ENCODE measurements at places on chromosomes 7 and 10.

GRCh38 chr10:25565570-25565969 is 368.5 kb upstream of the MYO3A start:
- DNase-seq, result no peak

DNA sequence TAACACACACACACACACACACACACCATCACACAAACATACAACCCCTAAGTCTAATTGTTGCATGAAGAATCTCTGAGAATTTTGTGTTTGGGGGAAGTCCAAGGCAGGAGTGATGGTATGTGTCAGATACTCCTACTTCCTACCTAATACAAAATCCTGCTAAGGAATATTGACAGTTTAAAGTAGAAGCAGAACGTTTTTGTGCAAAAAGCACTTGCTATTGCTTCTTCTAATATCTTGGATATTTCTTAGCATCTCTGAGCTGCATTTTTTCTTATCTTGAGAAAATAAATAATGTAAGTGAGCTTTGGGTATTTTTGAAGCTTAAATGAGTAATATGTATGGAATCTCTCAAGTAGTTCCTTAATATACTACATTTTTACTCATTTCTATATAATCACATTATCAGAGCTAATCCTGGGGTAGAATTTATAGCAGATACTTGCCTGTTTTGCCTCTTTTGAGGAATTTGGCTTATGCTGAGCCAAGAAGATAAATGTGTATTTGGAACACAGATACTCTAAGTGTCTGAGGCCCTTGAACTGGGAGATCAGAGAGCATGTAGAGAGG is 212.3 kb downstream of the DKK1 start:
- DNase-seq, result no peak

DNA sequence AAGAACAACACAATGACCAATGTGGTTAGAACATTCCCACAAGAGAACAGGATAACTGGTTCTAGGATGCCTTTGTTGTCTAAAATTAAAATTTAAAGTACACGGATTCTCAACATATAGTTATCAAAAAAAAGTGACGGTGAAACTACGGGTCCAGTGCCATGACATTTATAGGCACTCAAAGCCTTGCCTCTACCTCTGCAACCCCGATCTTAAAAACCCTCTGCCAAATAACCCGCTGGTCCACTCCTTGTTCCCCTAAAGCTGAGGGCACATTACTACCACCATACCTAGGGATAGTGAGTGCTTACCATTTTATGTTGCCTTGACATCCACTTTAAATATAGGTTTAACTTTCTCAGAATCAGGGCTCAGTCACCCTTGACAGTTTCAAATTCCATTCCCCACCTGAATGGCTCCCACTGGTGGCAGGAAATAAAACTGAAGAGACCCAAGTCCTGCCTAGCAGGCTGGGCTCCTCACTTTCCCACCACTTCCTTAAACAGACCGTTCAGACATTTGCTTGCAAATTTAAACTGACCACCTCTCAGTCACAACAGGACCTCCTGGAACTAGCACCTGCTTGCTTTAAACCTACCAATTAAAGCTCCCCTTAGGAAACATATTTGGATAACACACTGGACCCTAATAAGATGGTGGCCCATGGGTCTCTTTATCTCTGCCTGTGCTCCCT is 169.9 kb upstream of the ASAH2 start:
- no peak for DNase-seq

GRCh38 chr10:60086421-60086820 is 180.1 kb upstream of the CCDC6 start:
- no peak for DNase-seq

GRCh38 chr7:12646139-12646538 is 41.3 kb upstream of the ARL4A start:
- DNase-seq, result no peak

GRCh38 chr7:46885167-46885566 is 696.7 kb downstream of the TNS3 start:
- DNase-seq, result no peak

DNA sequence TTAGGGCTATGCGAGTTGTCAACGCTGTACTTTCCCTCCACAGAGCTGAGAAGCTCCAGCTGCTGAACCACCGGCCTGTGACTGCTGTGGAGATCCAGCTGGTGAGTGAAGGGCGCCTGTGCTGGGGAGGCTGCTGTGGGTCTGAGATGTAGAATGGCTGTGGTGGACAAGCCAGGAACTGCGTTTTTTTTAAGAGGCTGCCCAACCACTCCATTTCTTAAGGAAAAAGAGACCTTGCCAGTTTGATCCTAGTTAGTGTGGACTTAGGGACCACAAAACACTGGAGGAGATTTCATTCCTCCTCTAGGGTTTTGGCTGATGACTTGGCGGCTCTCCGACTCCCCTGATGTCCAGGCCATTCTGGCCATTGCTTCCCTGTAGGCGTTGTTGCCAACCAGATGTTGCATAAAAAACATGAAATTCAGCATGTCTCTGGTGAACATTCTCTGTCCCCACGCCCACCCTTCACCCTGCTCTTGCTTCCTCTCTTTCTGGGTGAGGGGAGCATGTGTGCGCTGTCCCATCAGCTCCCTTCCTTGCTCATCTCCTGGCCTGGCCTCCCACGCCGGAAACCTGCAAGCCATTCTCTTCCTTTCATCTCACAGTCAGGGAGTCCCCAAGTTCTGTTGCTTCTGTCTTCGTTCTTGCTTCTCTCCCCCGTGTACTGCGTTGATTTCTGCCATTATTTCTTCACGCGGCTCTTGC is 30.9 kb downstream of the CRCP start:
- no peak for DNase-seq

DNA sequence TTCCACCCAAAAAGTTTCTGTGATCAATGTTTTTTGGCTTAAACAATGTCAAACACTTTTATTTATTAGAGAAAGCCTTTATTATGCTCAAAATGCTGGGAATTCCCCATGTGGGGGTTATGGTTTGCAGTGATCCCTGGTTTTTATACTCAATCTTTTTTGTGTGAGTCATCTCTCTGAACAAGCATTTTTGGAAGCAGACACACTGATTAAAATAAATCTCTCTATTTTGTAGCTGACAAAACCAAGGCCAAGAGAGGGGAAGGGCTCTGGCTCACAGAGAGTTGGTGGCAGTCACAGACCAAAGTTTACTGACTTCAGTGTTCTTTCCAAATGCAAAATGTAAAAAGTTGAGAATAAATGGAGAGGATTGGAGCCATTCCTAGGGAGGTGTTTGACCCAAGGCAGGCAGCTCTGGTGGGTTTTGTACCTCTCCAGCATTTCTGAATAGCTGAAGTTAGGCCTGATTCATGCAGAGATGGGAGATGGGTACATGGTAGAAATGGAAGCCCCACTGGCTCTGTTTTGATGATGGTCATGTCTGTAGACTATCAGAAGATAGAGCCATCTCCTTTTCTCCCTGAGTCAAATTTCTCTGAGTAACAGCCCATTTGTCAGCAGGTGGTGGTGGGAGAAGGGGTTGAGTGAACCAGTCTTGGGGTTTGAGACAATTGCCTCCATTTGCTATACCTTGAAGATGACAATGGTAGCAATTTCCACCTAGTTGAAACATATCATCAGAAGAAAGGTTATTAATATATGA is 45.4 kb upstream of the NAMPT start:
- DNase-seq, result peak; percentile 49

GRCh38 chr10:102419269-102420180 is 940 bp upstream of the PSD start:
- DNase-seq, result no peak

DNA sequence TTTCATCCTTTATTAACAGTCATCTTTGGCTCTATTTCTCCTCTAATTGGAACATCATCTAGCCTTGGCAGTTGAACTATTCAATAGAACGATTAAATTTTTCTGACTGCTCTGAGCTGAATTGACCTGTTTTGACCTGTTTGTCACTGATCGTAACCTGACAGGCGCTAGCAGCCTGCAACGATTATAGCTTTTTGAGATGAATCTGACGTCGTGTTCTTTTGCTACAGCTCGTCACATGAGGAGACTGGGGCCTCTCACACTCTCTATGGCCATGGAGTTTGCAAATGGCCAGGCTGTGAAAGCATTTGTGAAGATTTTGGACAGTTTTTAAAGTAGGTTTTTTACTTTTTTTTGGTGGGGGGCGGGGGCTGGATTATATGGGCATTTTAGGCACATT is 229.8 kb downstream of the FOXP2 start:
- no peak for DNase-seq

DNA sequence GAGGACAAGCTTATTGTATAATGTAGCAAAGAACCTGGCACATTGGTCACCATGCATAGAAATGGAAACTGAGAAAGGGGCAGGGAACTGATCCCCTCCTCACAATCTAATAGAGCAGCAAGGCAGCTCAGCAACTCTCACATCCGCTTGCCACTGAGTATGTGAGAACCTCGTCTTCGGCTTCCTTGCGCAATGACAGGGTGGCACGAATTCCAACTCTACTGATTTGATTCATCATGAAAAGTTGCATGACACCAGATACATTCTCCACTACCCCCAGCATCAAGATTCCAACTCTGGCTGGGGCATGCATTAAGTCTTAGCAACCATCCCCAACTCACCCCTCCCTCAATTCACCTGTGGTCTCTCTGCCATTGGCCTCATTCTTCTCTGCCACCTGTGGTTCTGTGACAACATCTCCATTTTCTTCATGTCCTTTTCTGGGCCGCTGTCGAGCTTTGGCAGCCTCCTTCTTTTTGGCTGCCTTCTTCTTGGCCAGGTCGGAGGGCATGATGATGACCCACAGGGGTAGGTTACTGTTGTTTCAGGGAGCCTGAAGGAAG is 976 bp downstream of the ABCF2 start:
- DNase-seq, result no peak

GRCh38 chr10:24000271-24000813 is 208.6 kb upstream of the KIAA1217 start:
- no peak for DNase-seq

DNA sequence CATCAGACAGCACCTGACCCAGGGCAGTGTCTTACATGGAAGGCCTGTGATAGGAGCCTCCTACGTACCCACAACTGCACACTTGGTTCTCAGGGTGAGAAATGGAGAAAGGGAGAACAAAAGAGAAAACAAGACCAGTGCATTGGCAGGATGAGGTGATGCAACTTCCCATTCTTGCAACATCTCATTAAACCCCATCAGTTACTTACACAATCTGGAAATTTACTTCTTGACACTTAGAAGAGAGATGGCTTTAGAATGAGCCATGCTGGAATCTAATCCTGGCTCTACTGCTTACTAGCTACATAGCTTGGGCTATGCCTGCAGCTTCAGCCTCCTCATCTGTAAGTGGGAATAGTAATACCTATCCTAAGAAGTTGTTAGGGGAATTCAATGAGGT is 391.7 kb downstream of the KCNMA1 start:
- no peak for DNase-seq

DNA sequence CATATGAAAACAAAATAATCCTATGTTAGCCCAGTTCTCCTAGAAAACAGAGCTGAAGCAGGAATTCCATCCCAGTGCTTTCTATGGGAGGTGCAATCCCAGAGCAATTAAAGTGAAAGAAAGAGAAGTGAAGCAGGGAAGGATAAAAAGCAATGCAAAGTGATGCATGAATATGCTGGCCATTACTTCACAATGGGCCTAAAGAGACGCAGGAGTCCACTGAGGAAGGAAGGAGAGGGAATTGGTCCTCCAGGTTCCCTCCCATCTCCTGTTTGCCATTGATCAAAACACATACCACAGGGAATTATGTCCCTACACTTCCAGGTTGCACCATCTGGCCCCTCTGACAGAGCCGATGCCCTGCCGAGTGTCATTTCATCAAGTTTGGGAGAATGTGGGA is 392.2 kb upstream of the NFE2L3 start:
- no peak for DNase-seq

DNA sequence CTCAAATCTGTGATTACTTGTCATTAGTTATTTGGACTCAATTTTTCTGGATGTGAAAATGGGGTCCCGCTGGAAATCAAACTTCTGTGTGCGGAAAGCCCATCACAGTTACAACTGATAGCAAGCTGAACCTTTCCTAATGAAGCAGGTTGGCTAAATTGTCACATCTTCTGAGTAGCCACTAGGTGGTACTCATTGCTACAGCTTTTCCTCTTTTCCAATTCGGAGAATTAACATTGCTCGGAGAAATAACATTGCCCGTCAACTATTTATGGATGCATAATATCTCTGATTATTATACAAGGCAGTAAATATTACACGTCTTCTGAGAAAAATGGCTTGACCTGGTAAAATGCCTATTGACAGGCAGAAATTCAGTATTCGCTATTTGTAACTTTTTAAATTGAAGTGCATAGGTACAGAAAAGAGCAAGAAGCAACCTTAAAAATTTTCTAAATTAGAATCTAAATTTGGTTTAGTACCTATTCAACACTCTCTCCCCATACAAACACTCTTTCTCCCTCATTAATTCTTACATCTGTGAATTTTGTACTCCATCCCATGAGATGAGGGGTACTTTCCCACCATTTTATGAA is 17.3 kb upstream of the BLOC1S2 start:
- no peak for DNase-seq

DNA sequence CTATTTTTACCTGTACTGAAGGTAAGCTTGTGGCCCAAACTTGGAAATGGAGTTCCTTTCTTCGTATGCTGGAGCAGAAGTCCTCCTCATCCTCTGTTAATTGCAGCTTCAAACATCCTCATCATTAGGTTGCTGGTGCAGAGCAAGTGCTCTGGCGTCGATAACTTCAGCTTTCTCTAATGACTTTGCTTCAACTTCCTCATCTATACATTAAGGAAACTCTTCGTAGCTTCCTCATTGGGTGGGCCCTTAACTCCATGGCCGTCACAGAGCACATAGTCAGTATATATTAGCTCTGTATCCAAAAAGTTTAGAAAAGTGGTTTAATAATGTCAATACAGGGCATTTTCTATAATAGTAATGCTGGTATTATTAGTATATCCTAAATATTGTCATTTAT is 447.7 kb downstream of the SUGCT start:
- no peak for DNase-seq

- no peak for DNase-seq
These were observed 13.1 kb downstream of the TAS2R41 start for GRCh38 chr7:143490717-143491306.

GRCh38 chr7:98802088-98802780 is 67.6 kb downstream of the TMEM130 start:
- DNase-seq, result peak; percentile 51

GRCh38 chr7:20541608-20542349 is 73.7 kb upstream of the ABCB5 start:
- no peak for DNase-seq

DNA sequence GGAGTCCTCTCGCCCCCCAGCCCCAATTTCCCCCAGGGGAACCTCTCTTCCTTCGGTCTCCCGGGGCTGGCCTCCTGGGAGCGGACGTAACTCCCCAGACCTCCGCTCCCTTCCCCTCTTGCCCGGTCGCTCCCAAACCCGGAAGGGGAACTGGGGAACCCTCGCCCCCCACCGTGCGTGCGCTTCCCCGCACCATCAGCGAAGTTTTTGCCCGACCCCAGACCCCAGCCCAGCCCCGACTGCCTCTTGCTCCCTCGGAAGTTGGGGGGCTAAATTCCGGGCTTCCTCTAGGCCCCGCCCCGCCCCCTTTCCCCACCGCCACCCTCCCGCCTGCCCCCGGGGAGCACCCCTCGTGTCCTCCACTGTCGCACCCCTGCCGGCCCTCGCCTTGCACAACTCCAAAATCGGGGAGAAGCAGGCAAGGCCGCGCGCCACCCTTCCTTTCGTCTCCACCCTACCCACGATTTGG is 436 bp downstream of the GNB2 start:
- no peak for DNase-seq

GRCh38 chr10:28266449-28267224 is 36.2 kb downstream of the MPP7 start:
- DNase-seq, result no peak

GRCh38 chr10:126052171-126052570 is 155.8 kb downstream of the FANK1 start:
- no peak for DNase-seq

GRCh38 chr7:130841416-130841815 is 107.4 kb upstream of the KLF14 start:
- no peak for DNase-seq

Measured in astrocyte of the cerebellum (primary cell).